AG08395 (cell line): ENCODE measurements at places on chromosomes 2 and 18.

DNA sequence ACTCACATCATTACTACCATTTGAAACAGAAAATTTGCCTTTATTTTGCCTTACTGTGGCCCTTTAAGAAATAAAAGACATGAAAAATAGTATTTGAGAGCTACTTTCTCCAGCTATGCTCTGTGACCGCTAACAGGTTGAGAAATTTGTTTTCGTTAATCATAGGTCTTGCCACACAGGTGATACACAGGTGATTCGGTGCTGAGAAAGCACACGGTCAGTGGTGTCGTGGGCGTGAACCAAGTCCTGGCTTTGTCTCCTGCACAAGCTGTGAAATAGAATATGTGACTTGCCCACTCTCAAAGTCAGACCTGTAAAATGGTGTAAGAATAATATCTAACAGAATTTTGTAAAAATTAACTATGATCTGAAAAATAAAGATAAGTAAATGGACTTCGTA is 155.3 kb upstream of the SLC39A10 start:
- DNase-seq = no peak

GRCh38 chr2:133483181-133483580 is 85.1 kb downstream of the NCKAP5 start:
- no peak for DNase-seq

DNA sequence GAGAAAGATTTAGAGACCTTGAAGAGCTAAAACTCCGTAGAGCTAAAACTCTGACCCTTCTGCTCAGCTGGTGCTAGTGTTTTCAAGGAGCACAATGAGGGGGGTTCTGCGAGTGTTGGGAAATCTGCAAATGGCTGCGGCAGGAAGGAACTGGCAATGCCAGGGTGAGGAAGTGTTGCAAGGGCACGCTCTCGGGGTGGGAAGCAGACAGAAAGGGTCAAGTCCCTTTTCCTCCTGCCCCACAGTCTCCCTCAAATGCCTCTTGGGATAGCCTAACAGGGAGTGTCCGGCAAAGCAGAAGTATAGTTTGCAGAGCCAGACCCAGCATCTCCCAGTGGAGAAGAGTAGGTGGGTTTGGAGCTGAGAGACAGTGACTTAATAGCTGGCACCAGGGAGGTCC is 60.5 kb downstream of the NCAPH start:
- DNase-seq = no peak

DNA sequence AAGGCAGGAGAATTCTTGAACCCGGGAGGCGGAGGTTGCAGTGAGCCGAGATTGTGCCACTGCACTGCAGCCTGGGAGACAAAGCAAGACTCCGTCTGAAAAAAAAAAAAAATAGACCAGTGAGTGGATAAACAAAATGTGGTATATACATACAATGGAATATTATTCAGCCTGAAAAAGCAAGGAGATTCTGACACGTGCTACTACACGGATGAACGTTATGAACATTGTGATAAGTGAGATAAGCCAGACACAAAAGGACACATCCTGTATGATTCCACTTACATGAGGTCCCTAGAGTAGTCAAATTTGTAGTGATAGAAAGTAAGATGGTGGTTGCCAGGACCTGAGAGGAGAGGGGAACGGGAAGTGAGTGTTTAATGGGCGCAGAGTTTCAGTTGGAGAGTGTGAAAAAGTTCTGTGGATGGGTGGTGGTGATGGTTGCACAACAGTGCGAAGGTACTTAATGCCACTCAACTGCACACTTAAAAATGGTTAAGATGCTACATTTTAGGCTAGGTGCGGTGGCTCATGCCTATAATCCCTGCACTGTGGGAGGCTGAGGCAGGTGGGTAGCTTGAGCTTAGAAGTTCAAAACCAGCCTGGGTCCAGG is 38.3 kb downstream of the NIFK start:
- no peak for DNase-seq

GRCh38 chr2:11585071-11585470 is 51.2 kb downstream of the GREB1 start:
- no peak for DNase-seq

- no peak for DNase-seq
Observed at GRCh38 chr2:237870126-237870525, 10.7 kb downstream of the RAMP1 start.

DNA sequence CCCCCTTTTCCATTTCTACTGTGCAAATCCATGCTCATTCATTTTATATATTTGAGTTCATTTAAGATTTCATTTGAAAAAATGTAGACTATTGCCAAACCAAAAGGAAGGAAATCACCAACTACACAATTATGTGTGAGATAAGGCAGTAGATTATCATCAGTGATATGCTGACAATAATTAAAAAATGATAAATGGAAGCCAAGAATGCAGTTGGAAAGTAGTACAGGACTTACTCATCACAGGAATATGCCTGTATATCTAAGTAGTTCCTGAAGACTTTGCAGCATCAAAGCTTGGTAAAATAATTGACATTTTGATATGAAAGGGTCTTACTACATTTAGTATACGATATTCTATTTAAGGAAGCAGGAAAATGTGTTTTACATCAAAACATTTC is 166.1 kb upstream of the OTX1 start:
- DNase-seq = no peak

GRCh38 chr2:187009483-187010239 is 160.7 kb upstream of the ZSWIM2 start:
- no peak for DNase-seq

DNA sequence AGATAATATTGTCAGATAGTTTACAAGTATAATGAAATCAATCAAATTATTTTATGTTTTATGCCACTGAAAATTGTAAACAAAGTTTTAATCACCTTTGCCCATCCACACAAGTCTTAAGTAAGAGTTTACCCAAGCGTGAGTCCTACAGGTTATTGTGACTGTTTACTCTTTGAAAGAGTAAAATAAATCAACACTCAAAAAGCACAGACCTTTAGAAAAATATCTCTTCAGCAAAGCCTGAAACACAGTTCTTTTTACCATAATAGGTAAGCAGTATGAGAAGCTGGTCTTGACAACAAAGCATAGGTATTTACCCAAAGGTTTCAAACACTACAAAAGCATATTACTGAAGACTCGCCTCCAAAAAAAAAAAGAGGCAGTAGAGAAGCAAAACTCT is 3.7 kb downstream of the ROCK2 start:
- DNase-seq = no peak

GRCh38 chr2:108199726-108200125 is 40.0 kb upstream of the SULT1C3 start:
- no peak for DNase-seq

DNA sequence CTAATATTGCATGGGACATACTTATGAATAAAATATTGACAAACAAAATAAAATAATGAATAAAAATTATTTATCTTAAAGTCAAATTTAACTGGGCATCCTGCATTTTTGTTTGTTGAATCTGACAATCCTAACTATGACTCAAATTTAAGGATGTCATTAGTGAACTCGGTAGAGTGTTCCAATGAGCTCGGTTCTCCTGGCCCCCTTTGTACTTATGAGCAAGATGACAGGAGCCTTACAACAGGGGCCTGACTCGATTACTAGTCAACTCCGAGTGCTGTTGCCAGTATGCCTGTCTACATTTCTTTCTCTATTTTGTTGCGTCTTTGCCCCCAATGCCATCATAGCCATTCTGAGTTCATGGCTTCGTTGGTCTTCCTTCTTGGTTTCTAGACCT is 40.3 kb downstream of the HRH4 start:
- peak; percentile 27 for DNase-seq

GRCh38 chr2:135825550-135826176 is 11.3 kb downstream of the LCT start:
- DNase-seq = no peak

DNA sequence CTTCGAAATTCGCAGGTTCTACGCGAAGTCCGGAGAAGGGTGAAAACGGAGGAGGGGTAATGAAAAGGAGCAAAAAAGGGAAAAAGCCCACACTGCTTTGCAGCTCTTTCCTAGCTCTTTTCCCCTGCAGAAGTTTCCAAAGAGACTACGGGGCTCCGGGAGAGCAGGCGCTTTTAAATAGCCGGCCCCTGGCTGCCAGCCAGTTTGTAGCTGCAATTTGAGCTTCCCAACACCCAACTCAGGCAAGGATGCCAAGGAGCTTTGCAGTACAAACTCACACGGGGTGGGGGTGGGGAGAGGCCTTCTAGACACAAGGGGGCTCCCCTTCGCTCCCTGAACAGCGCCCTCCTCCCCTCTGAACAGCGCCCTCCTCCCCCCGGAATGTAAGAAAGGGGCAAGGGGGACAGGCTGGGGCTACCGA is at the start of gene IGFBP5:
TSS of gene IGFBP5 (minus strand) at position 149 of the 421 bp plus-strand sequence. CDS start 774 bp downstream, outside the sequence.
- no peak for DNase-seq

- no peak for DNase-seq
Observed at GRCh38 chr2:167215595-167215994, 327.3 kb downstream of the XIRP2 start.

DNA sequence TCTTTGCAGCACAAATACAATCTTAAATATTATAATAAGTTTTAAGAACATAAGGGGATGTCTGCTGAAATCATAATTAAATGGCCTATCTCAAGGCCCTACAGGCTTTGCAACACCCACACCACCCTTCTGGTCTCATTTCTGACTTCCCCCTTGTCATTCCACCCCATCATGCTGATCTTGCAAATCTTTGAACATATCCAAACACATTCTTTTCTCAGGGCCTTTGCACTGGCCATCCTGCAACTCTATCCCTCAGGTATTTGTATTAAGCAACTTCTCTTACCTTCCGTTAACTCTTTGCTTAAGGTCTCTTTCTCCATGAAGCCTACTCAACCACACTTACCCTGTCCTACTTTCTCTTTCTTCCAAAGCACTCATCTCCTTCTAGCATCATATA is 51.8 kb upstream of the CCDC150 start:
- no peak for DNase-seq

DNA sequence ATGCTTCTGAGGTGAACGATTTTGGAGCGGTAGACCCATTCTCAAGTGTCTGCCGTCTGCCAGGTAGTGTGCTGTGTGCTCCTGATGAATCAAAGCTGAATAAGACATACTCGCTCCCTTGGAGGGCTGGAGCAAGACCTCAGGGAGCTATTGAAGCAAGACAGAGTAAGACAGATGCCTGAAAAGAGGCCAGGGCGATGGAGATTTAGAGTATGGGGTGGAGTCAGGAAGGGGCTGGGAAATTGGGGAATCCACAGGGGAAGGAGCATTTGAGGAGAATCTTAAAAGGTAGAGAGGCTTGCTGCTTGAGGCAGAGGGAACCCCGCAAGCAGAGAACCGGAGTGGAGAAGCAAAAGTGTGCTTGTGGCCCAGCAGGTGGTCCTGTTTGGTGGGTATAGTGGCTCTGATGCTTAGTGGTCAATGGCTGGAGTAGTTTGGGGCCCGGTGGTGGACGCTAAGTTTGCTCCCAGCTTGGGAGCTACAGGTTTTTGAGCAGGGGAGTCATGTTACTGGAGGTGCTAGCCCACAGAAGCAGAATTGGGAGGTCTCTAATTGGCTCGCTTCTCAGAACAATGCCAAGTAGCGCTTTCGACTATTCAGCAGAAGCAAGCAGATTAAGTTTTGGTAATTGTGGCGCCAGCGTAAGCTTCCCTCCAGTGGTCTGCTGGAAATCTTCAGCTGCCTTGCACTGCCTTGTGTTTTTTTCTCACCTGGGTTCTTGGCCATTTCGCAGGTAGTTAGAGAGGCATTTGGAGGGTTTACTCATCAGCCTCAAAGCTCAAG is 2.0 kb downstream of the CNNM4 start:
- DNase-seq = no peak

DNA sequence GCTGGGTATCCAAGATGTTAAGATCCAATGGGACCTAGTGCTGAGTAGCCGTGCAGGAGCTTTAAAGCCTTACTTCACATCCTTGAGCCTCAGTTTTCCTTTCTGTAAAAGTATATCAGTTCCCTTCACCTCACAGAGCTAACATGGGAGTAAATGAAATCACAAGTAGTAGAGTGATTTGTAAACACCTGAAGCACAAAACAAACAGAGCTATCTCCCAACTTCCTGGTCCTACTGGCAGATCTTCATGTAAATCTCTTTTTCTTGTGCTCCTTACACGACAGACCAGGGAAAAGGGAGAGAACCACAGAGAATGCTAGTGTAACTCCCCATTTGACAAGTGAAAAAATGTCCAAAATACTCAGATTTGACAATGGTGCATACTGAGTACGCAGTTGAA is 17.3 kb downstream of the CCDC93 start:
- no peak for DNase-seq

- DNase-seq = no peak
Observed at GRCh38 chr2:220664272-220665107, 907.6 kb downstream of the EPHA4 start.

GRCh38 chr2:172607379-172607928 is 51.6 kb downstream of the PDK1 start:
- no peak for DNase-seq

DNA sequence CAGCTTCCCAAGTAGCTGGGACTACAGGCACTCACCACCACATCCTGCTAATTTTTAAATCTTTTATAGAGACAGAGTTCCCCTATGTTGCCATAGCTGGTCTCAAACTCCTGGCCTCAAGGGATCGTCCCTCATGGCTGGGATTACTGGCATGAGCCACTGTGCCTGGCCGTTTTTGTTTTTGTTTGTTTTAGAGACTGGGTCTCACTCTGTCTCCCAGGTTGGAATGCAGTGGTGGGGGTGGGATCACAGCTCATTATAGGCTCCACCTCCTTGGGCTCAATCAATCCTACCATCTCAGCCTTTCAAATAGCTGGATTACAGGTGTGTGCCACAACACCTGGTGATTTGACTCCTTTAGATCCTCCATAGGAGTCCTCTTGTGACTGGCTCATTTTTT is 19.5 kb upstream of the ZDBF2 start:
- DNase-seq = no peak

DNA sequence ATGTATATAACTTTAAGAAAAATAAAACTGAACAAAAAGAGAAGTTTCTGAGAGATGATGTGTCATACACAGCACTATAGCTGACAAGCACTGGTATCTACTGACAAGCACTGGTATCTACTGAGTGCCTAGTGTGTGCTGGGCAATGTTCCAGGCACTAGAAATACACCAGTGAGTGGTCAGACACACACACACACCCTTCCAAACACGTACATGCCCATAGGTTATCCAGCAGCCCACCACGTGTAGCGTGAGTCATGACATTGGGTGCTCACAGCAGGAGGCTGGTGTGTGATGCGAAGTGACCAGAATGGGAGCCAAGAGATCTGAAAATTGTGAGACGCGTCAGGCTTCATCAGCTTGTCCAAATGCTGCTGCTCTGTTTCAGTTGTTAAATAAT is 12.2 kb upstream of the GNAL start:
- DNase-seq = no peak

GRCh38 chr2:48480526-48480925 is 49.4 kb upstream of the STON1 start:
- DNase-seq = no peak

- DNase-seq = no peak
Observed at GRCh38 chr18:51623653-51624052, 426.2 kb upstream of the MEX3C start.

DNA sequence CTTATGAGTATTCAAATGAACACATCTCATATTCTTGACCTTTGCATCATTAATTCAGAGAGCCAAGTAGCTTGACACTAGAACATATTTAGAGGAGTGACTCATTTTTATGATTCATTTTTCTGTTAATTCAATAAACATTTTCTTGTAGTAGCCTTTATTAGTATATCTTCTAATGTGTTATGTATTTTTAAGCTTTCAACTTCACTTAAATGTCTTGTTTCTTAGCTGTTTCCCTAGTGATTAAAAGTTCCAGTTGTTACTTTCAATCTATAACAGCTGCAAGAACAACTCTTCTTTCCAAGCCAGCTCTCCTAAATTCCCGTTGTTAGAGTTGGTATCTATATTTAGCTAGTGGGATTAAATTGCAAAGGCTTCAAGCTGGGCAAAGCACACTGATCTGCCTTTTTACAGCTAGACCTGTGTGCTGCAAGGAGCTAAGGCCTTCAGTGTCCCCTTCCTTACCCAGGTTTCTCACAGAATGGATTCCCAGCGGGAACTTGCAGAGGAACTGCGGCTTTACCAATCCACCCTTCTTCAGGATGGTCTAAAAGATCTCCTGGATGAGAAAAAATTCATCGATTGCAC is at the start of gene KLHL41:
TSS of gene KLHL41 (plus strand) at position 405 of the 588 bp plus-strand sequence. CDS start at position 482, 77 bp downstream.
- DNase-seq = peak; percentile 21
